ENCODE measurements at places on chromosomes 2 and 18.

- DNase-seq = no peak
Observed at GRCh38 chr18:51857989-51858388, 482.0 kb upstream of the DCC start.

DNA sequence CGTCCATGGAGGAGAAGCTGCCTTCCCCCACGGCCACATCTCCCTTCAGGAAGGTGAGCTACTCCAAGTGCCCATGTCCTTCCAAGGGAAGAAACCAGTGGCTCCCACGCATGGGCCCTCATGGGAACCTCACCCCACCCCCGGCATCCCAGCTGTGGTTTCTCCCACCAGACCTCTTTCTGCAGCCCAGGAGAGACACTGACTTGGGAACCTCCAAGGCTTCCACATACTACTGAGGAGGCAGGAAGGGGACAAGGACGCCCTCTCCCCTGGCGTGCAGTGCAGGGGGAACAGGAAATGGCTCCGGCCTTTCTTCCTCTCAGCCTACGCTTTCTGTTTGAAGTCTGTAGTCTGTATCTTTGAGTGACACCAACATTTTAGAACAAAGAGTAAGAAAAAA, 104.5 kb upstream of the EPC2 start:
- no peak for DNase-seq

DNA sequence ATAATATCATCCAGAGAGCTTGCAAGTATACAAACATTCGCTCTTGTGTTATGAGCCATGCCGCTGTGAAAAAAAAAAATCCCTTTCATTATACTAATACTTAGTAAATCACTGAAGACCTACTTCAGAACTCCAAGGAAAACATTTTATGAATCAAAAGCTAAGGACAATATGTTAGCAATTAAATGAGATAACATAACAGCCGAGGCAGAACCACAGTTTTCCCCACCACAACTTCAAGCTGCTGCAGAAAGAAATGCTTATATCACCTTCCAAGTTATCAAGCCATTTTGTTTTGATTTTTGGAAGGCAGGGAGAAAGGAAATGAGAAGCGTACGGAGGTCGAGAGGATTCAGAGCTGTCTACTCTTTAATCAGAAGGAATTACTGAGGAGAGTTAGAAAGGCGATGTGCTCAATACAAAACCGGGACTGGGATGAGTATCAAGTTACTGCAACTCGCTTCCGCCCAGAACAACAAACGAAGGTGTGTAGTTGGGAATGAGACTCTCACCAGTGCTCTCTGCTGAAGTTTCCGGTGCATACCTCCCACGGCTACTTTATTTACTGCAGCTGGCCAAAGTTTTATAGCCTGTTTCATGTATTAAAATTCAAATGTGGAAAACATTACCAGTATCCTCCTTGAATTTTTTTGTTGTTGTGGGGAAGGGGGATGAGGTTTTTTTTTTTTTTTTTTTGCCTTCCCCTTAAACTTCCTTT, 292.2 kb upstream of the CCDC68 start:
- no peak for DNase-seq

- no peak for DNase-seq
Observed at GRCh38 chr2:85470850-85471800, 52.6 kb downstream of the SH2D6 start.

DNA sequence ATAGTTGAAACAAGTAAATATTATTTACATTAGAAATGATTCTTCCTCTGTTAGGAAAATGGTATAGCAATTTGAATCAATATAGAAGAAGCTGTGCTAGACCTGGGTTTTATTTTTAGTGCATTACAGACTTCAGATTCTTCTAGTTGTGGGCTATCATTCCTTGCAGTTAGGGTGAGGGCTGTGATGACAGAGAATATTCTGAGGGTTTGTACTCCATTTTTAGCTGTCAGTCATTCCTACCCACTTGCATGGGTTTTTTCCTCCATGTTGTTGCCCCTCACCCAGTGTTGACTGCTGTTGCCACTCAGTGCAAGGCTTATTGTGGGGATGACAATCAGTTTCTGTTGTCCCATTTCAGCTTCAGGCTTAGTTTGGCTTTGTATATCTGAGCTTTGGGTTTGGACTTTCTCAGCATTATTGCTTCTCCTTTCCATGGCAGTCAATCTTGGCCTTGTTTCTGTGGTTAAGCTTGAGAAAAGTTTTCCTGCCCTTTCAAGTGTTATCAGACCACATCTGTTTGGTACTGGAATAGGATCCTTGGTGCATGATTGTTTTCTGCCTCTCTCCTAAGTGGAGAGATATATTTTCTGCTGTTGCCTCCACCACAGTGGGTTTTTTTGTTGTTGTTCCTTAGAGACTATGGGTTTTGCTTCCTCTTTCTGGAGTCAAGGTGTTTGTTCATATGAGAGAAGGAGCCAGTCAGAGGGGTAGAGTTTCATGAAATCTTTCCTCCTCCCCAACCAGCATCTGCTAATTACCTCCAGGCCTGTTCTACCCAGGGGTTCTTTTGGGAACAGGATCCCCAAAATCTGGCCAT, 312.7 kb upstream of the CWC22 start:
- DNase-seq = no peak

DNA sequence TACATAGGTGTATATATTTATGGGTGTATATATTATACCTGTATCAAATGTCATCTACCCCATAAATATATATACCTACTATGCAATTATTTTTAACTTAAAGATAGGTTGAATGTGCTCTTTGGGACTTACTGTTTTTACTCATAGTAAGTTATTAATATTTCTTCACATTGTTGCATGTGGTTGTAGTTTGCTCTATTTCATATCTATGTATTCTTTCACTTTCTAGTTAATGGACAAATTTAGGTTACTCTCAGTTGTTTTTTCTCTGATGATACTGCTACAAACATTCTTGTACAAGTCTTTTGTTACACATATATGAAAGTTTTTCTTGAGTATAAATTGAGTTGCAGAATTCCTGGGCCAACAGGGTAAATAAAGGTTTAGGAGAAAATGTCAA, 601.8 kb upstream of the ID2 start:
- DNase-seq = no peak

DNA sequence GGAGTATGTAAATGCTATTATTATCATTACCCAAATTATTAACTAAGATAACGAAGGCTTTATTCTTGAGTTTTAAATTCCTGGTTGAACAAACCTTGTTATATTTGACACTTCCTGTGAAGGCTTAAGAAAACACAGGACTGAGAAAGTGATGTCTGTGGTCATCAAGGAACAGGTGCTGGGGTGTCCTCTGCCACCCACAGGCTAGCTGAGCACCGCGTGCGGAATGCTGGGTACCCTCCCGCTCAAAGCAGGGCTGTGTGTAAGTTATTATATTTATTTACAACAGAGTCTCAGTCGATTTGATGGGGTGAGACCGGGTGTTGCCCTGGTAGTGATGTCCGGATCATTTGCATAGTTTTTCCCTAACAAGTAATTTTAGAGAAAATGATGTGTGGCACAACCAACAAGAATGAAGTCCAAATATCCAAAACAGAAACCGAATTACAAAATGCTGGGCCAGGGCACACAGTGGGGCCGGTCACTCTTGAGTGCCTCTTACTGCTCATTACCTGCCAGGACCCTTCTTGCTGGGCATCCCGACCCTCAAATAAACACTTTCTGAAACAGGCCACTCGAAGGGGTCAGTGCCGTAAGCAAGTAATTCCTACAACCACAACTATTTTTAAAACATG, 49.2 kb downstream of the TMEM18 start:
- DNase-seq = no peak

- no peak for DNase-seq
Observed at GRCh38 chr2:218849721-218850120, 9.9 kb upstream of the WNT6 start.

DNA sequence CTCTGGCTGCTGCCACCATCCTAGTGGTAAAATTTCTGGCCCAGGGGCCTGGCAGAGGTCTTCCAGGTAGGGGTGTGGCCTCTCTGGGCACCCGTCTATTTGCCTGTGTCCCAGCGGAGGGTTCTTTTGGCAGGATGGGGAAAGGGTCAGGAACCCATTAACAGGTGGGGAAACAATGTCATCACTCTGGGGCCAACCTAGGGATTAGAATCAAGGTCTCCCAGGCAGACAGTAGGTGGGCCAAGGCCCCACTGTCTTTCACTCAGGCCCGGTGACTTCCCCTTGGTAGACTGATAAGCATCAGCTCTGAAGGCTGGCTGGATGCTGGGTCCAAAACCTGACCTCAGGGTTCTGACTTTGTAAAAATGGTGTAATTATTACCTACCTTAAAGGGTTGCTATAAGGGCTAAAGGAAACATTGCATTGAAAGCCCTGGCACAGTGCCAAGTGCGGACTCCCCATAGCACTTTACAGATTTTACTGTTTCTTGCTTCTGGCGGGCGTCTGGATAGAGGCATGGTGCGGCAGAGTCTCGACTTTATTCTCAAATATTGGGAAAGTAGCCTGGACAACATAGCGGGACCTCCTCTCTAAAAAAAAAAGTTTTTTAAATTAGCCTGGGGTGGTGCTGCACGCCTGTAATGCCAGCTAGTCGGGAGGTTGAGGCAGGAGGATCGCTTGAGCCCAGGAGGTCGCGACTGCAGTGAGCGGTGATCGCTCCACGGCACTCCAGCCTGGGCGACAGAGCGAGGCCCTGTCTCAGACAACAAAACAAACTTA, 2.2 kb downstream of the LBX2 start:
- DNase-seq = no peak

DNA sequence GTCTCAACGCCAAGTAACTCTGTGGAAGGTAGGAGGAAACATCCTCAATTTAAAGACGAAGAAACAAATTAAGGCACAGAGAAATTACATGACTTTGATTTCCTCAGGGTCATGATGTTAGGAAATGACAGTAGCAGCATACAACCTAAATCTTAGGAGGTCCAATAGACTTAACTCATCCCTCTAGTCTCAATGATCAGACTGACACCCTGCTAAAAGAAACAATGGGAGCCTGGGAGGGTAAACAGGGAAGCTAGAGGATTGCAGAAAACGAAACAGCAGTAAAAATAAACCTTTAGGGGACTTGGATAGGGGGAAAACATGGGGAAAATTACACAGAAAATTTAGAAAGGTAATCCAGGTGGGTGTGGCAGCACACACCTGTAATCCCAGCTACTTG, 56.0 kb downstream of the ROCK2 start:
- no peak for DNase-seq

DNA sequence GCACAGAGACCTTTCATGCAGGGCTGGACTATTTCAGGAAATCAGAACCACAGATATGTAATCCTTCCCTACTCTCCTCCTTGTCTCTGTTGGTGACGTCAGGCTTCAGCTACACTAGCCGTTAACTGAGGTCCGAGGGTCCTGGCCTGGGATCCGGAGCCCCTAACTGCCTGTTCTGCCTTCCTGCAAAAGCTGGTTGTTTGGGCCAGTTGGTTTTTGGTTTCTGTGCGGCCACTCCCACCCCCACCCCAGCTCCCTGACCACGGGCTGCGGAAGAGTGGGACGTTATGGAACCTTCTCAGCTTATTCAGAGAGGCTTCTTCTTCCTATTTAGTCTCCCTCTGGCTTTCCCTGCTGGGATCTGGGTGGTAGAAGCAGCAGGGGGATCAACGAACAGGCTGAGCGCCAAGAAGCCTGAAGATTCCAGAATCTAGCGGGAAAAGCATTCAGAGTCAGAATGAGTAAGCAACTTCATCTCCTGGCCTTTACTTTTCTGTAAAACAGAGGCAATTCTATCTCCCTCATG, 49.3 kb upstream of the ROCK2 start:
- DNase-seq = no peak

GRCh38 chr2:210195101-210195852, 24.1 kb upstream of the KANSL1L start:
- peak; percentile 21 for DNase-seq

GRCh38 chr2:60391230-60391629, 162.2 kb downstream of the BCL11A start:
- DNase-seq = no peak

DNA sequence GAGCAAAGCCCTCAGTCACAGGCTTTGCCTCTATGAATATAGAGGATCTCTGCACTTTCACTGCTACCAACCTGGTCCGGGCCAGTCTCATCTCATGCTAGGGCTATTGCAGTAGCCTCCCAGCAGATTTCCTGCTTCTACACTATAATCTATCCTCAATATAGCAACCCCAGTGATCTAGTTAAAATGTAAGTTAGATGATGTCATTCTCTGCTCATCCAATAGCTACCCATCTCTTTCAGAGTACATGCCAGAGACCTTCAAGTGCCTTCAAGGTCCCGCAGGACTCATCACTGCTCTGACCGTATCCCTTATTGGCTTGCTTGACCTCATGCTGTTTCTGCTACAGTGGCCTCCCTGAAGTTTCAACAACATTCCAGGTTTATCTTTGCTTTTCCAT, 186.3 kb downstream of the LOXHD1 start:
- no peak for DNase-seq

- no peak for DNase-seq
Observed at GRCh38 chr2:237901932-237902850, 42.8 kb downstream of the RAMP1 start.

DNA sequence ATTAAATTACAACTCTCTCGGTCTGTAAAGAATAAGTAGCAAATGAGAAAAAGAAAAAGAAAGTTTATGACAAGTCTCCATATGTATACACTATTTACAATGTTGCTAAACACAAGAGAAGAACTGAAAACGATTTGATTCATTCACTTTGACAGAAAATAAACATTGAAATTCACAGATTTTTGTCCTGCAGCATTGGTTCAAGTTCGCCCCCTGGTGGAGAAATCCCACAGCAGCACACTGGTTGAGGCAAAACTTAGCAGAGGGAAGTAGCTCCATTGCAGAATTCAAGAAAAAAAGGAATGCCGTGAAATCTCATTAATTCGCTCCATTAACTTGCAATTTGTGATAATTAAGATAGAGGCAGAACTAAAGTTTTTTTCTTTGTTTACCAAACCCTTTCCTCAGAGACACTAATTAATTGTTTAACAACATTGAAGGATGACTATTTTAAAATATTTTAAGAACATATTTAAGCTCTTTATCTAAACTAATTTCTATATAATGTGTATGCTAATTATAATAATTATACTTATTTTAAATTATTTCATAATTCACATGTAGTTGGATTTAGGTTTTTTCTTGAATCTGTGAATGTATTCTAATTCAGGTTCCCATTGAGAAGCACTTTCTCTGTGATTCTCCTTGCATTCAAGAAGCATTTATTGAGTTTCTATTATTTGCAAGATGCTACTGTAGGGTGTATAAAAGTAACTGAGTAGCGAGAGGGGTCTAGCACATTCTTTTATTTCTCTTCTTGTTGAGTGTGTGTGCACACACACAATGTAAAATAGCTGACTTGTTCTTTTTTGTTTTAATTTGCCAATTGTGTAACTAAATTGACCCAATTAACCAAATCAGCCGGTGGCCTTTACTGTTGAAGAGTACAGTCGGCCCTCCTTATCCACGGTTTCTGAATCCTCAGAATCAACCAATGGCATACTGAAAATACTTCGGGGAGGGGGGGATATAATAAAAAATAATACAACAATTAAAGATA, 74.1 kb downstream of the COL4A3 start:
- DNase-seq = peak; percentile 5

- DNase-seq = no peak
Observed at GRCh38 chr2:179403624-179404023, 139.0 kb upstream of the SESTD1 start.

DNA sequence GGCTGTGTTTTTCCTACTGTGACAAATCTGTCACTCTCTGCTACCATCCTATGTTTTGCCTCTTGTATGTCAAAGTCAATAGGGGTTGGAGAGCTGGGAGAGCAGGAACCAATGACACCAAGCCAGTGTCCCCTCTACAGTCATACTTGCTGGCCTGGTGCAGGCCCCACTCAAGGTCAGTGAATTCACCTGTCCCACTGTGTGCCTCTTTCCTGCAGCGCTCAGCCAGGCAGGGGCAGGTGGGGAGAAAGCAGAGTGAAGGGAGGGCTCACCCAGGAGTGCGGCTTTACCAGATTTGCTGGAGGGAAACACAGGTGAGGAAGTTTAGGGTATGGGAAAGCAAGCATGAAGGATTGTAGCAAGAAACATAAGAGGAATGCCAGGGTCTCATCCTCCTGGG, 114.5 kb downstream of the GYPC start:
- no peak for DNase-seq

Measured in NCI-H1930 (cell line).